ENCODE measurements at places on chromosomes 12 and 14.

GRCh38 chr12:87758271-87758670, 270.9 kb downstream of the C12orf50 start:
- DNase-seq = no peak

GRCh38 chr14:102283631-102284129, 21.3 kb downstream of the MOK start:
- no peak for DNase-seq

GRCh38 chr12:50955288-50955687, 2.9 kb downstream of the HIGD1C start:
- no peak for DNase-seq

DNA sequence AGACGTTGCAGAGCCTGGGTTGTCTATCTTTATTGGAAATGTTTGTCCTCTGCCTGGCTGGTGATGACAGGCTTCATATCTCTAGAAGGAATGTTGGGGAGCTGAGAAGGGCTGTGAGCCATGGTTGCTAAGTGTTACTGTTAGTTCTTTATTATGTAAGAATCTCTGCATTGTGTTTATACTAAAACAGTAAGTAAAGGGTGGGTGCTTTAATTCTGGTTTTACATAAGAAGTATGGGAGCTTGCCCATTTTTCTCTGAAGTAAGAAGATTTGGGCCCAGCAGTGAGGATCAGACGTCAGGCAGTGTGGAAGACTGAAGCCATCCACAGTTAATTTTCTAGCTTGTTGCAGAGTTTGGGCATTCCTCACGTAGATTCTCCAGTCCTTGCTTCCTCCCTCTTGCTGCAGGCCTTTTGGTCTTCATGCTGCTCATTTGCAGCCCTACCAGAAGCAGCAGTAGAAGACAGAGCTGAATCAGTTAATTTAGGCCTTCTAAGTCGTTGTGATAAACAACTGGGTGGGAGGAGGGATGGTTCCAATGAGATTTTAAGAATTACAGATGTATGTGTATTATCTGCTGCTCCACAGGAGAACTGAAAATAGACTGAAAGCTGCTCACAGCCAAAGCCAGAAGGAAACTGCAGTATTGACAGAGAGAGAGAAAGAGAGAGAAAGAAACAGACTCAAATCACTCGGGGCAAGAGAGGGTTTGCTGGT, 21.4 kb downstream of the WNT5B start:
- no peak for DNase-seq

- DNase-seq = no peak
Measured at GRCh38 chr14:89214221-89214965, 202.6 kb downstream of the FOXN3 start.

GRCh38 chr12:108495054-108495453, 20.0 kb upstream of the FICD start:
- DNase-seq = no peak

DNA sequence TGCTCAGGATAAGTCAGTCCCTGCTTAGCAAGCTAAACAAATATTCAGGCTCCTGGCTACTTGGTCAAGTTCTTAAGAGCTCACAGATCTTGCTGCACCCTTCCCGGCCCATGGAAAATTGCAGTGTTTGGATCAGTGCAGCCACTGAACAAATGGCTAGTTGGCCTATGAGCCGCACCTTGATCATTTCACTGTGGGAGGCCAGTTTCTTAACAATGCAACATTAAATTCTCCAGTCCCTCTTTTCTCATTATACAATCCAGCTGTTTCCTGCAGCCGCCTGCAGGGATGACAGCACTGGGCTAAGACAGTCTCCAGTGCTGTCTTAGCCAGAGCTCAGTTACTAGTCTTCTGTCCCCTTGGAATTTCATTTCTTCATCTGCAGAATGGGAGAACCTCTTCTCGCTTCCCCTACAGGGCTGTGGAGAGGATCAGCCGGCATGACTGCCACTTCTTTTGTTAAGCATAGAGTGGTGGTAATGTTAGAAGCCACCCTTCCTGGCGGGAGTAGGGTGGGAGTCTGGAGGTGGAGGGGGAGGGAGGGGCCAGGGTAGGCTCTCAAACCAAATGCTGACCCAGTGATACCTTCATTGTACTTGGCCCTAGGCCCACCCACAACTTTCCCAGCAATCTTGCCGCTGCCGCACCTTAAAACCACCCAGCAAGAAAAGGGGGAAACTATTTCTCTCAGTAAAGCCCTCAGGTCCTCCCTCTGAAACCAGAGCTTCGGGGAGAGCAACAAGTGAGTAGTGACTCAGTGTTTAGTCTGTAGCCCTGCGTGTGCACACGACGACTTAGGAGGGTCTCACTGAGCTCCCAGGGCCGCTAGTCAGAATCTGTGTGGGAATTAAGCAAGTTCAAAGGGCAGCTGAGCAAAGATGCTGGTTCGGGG, 145.7 kb downstream of the NUAK1 start:
- no peak for DNase-seq

DNA sequence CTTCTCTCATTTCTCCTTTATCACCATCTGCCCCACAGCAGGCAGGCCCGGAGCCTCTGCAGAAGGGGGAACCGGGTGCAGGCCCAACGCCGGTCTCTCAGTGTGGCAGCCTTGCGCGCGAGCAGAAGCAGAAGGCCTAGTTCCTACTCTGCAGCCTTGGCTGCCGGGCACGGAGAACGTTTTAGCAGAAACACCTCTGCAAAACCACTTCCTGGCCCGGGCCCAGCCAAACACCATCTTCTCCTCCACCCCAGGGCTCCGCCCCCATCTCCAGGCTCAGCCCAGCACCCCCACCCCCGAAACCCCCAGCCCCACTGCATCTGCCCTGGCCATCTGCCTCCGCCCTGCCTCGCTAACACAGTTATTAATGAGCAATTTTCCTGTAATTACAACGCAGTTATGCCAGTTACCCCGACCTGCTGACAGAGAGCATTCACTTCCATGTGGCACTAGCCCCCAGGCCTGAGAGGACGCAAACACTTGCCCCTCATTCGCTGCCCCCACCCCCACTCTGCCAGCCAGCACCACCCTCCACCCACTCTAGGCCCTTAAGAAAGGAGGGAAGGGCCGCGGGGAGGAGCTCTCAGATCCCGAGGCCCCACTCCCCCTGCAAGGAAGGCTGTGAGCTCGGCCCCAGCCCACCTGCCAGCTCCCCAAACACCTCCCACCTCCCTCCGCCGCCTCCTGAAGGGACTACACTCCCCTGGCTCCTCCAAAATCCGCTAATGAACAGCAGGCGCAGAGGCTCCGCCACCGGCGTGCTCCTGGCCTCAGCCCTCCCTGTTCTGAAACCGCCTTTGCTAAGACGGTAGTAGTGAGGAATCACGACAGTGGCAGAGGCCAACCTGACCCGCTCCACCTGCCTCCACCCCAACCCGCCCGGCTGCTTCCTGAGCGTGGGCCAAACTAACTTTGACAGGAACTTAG, 44.7 kb upstream of the FBRSL1 start:
- peak; percentile 65 for DNase-seq

GRCh38 chr12:388541-389141, 479 bp downstream of the KDM5A start:
- peak; percentile 2 for DNase-seq

- DNase-seq = no peak
Measured at GRCh38 chr14:39673270-39673711, 241.1 kb upstream of the FBXO33 start.

DNA sequence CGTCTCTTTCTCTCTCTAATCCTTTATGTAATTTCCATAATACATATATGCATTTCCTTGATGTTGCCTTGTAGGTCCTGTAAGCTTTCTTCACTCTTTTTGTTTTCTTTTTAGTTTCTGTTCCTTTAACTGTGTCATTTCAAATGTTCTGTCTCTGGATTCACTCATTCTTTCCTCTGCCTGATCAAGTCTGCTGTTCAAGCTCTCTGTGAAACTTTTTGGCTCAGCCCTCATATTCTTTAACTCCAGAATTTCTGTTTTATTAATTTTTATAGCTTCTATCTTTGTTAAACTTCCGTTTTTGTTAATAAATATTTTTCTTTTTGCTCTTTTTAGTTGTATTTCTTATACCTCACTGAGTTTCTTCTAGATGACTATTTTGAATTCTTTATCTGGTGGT, 321.3 kb upstream of the LMO3 start:
- DNase-seq = no peak

DNA sequence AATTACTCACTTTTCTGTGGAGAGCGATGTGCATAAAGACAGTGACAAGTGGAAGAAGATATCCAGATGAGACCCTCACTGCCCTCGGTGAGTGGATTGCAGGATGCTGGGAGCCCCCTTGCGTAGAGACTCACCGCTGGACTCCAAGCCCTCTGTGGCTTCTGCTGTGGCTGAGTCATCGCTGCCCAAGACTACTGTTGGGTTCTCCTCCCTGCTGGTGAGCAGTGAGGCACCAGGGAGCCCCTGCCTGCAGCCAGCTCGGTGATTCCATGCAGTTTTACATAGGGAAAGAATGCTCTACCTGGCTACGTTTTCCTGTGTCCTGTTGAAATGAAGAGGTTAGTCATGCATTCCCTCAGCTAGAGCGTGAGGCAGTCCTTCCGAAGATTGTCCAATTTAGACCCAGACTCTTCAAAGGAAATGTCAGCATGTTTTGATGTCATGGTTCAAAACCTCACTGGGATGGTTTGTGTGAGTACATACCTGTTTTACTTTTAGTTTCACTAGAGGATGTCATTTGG, 28.2 kb downstream of the TRAF3 start:
- peak; percentile 43 for DNase-seq

- no peak for DNase-seq
Measured at GRCh38 chr12:15977999-15978951, 67.1 kb downstream of the DERA start.

DNA sequence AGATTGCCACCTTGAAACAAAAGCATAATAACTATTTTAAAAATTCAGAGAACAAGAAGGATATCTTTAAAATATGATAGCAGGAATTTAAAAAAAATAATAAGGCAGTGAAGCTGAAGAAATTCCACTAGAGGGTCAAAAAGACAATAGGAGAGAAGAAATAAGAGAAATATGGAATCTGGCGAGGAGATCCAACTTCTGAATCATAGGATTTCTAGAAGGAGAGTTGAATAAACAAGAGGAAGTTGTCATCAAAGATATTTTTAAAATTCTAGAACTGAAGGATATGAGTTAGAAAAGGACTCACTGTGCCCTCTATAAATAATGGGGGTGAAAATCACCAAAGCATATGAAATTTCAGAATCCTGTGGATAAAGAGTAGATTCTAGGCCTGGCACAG, 26.8 kb upstream of the TOMM20L start:
- DNase-seq = no peak

- no peak for DNase-seq
Measured at GRCh38 chr14:98204139-98204538, 1067.9 kb downstream of the BCL11B start.

- no peak for DNase-seq
Measured at GRCh38 chr12:52956987-52957386, 8.1 kb downstream of the KRT18 start.

DNA sequence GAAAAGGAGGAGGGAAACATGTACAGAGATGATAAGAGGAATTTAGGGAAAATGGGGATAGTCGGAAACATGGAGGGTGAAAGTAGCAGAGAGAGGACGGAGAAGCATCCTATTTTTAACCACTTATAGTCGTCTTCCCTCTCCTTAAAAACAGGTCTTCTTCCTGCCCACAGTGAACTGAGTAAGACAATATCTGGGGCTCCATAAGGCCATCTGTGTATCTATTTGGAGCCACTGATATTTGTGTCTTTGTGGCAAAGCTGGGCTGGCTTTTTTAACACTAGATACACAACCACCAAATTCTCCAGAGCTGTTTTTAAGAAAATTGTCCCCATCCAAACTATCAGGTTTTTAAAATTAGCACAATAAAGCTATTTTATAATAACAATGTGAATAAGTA, 109.5 kb upstream of the RAP1B start:
- no peak for DNase-seq

DNA sequence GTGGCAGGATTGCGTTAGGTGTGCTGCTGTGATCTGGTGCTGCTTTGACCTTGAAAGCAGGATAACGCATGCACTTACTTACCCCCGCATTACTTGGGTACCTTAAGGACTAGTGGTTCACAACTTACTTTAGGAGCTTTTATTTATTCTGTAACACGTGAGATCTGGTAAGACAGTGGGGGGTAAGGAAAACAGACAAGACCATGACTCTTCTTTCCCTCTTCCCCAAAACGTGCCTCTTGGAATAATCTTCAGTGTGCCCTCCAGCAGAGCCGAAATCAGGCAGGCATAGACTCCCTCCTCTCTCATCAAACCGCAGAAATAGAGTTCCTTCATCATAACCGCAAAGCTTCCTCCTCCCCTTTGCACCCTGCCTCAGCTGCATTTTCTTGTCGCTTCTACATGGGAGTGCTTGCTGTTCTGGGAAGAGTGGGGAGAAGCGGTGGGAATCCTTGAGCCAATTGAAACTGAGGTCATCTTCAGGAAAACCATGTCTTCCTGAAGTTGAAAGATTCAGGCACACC, 43.4 kb downstream of the RAD52 start:
- no peak for DNase-seq

- no peak for DNase-seq
Measured at GRCh38 chr14:103650213-103650612, 21.2 kb downstream of the KLC1 start.

DNA sequence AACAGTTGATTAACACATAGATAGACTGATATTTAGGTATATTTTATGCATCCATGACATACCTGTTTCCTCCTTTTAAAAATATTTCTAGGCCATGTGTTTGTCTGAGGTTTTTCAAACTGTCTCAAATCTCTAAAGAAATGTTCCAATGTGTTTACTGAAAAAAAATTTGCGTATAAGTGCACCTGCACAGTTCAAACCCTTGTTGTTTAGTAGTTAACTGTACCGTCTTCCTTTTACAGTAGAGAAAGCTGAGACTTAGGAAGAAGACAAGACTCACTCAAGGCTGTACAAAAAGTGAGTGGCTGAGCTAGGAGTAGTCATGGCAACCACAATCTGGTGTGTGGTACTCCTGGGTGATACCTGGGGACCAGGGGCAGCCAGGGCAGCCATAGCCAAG, 934.6 kb downstream of the VRK1 start:
- DNase-seq = no peak

GRCh38 chr14:24795406-24795805, 161.4 kb upstream of the GZMB start:
- DNase-seq = no peak

DNA sequence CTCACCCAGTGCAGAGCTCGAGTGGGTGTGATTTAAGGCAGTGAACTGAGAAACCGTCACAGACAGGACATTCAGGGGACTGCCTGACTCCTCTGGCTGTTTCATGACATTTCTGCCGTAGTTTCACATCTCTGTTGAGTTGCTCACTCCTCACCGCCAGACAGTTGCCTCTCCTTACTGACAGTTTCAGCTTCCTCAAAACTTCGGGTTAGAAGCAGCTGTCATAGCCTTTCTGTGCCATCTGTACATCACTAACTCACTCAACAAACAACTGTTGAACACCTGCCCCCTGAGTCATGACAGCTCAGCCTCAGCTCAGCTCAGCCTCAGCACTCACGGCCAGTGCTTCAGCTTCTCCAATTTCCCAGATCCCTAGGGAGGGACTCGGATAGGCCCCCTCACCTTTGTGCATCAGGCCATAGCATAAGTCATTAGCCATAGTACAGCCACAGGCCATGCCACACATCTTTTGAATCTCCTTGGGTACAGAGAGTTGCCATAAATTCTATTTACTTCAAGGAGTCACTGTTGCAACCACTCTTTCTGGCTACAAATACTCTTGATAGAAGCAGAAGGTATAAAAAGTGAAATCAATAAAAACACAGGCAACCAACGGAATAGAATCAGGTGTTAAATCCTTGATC, 6.2 kb upstream of the SLC15A4 start:
- DNase-seq = no peak
